ENCODE measurements at places on chromosomes 2 and 18.

DNA sequence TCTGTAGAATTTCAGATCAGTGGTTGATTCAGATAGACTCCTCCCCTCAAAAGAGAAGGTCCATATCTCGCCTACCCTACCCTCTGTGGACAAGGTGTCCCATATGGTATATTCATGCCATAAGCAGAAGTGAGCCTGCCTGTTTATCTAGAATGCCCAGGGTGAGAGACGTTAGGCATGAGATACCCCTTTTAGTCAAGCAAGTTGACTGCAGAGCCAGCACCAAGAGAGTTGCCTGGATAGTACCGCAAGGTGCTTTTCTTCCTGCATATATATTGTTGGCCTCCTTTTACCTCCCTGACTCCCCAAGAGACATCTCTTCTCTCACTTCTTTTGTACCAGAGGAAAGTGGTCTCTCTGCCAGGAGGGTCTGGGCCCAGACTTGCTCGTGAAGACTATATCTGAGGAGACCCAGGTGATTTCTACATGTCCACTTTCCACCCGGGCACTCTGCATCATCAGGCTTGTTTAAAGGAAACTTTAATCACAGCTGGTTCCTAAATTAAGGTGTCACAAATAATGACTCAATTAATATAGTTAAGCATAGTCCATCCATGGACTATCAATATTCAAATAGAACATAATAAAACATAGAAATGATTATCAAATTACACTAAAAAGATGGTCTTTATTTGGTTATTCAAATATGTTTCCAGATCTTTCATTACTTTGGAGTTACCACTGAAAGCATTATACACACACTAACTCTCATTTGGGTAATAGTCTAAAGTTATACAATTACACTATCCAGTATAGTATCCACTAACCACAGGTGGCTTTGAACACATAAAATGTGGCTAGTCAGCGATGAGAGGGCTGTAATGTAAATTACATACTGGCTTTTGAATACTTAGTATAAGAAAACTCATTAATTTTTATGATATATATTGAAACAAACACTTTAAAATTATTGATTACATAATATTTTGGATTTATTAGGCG is 4.1 kb downstream of the ITGA4 start:
- DNase-seq = no peak

GRCh38 chr2:169525434-169525833 is 15.9 kb downstream of the KLHL41 start:
- DNase-seq = no peak

DNA sequence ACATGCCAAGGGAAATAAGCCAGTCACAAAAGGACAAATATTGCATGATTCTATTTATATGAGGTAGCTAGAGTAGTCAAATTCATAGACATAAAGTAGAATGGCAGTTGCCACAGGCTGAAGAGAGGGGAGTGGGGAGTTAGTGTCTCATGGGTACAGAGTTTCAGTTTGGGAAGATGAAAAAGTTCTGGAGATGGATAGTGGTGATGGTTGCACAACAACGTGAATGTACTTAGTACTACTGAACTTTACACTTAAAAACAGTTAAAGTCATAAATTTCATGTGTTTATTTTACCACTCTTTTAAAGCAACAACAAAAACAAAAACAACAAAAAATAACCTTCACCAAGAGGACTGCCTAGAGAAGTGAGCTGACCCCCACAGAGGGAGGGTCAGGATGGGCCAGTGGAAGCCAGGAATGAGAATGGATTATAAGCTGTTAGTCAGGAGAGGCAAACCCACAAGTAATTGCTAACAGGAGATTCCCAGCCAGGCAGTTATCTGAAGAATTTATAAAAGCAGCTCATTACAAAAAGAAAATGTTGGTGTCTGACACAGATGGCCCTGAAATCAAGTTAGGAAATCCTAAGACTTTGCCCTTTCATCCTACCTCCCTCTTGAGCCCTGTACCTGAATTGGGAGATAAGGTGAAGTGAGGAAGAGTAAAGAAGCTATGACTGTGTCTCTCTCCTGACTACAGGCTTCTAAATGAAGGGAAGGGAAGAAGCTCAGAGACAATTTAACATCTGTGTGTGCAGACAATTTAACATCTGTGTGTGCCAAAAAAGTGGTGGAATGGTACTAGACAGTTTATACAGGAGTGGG is 263.4 kb downstream of the PDE11A start:
- no peak for DNase-seq

GRCh38 chr18:74148543-74149070 is 284 bp downstream of the TIMM21 start:
- DNase-seq = no peak

- DNase-seq = no peak
Measured at GRCh38 chr2:193989645-193990044, 1667.4 kb upstream of the SLC39A10 start.

GRCh38 chr18:25279556-25279955 is 72.4 kb downstream of the ZNF521 start:
- no peak for DNase-seq

GRCh38 chr2:241976296-241976695 is 106.8 kb downstream of the RTP5 start:
- DNase-seq = no peak

DNA sequence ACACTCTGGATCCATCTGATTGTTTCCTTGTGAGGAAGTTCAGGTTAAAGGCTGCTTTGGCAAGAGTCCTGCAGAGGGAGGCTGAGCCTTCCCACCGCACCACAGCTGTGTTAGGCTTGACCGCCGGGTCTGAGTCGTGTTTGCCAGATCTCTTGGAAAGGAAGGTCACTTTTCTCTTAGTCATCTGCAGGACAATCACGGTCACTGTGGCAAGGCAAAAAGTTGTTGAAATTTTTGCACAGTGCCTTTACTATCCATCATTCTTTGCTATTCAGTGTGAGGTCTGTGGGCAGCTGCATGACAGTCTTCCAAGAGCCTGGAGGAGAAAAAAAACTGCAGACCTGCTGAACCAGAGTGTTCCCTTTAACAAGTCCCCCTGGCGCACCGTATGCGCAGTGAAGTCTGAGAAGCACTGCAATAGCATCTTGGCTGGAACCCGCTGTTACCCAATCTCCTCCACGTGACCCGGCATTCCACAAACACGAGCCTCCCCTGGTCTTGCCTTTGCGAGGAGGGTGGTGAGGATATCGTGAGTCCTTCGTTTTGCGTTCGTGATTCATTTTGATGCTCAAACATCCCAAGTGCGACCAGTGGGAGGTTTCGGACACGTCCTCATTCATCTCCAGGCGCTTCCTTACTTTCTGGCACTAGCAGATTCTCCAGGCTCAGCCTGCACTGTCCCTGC is 23.0 kb downstream of the BIN1 start:
- no peak for DNase-seq

DNA sequence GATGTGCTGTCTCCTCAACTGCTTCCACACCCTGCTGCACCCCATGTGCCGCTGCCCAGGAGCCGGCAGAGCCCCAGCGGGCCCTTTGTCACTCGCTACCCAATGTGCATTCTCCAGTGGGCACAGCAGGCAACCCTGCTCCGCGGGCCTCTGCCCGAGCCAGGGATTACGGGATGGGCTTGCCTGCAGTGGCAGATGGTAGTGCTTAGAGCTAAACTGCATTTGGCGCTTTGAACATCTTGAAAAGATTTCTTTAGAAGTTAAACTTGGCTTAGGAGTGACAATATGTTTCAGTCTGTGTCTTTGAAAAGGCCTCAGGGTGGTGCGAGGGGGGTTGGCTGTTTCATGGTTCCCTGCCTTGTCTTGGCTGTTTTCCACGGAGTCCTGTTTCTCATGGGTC is 84.0 kb upstream of the BOD1L2 start:
- no peak for DNase-seq

GRCh38 chr2:85811180-85812093 is 57.6 kb downstream of the ATOH8 start:
- no peak for DNase-seq

GRCh38 chr18:54932472-54932871 is 26.8 kb downstream of the CCDC68 start:
- DNase-seq = no peak

GRCh38 chr2:212005085-212005671 is 533.4 kb downstream of the ERBB4 start:
- DNase-seq = no peak

DNA sequence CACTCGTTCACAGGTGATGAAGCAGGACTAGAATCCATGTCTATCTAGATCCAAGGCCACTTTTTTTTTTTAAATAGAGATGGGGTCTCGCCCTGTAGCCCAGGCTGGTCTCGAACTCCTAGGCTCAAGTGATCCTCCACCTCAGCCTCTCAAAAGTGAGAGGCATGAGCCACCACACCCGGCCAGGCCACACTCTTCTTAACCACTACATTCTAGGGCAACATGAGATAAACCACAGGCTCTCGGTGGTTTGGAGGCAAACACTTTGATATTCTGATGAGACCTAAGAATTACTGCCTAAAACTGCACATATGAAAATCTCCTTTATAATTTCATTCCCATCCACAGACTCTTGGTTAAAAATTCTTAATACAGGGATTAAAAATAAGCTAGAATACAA is 51.8 kb downstream of the USP34 start:
- no peak for DNase-seq

- no peak for DNase-seq
Measured at GRCh38 chr2:67839668-67840067, 223.1 kb downstream of the C1D start.

- DNase-seq = no peak
Measured at GRCh38 chr2:107545851-107546250, 280.8 kb upstream of the RGPD4 start.

- DNase-seq = no peak
Measured at GRCh38 chr2:129908721-129909373, 70.6 kb upstream of the RAB6C start.

DNA sequence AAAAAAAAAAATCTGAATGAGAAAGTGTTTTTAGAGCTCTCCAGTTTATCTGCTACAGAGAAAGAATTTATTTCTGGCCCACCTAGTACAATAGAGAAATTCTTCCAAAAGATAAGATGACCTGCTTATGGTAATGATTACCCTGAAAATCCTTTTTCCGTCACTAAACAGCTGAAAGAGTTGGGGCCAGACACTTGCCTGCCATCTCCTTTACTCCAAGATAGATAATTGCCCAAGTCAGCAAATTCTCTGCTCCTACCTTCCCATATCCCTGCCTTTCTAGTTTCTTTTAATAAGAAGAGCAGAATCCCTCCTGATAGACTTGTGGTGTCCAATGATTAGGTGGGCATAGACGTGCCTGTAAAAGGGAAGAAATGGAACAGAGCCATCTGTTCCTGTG is 28.1 kb downstream of the EIF4E2 start:
- no peak for DNase-seq

DNA sequence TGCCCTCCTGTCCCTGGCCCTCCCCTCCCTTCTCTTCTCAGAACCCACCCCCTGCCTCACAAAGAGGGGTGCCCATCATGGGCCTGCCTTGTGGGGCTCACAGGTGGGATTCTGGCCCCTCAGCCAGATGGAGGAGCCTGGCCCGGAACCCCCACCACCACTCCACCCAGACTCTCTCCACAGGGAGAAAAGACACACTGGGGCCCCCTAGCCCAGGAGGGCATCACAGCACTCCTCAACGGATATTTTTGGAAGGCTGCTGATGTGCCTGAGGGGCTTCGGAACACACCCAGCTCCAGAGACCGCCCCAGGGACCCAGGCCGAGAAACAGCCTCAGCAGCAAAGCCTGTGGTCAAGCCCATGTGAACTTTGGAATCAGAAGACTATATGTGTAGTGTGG is 9.9 kb downstream of the KCNIP3 start:
- no peak for DNase-seq

- DNase-seq = no peak
Measured at GRCh38 chr2:164597983-164598382, 23.3 kb downstream of the GRB14 start.

DNA sequence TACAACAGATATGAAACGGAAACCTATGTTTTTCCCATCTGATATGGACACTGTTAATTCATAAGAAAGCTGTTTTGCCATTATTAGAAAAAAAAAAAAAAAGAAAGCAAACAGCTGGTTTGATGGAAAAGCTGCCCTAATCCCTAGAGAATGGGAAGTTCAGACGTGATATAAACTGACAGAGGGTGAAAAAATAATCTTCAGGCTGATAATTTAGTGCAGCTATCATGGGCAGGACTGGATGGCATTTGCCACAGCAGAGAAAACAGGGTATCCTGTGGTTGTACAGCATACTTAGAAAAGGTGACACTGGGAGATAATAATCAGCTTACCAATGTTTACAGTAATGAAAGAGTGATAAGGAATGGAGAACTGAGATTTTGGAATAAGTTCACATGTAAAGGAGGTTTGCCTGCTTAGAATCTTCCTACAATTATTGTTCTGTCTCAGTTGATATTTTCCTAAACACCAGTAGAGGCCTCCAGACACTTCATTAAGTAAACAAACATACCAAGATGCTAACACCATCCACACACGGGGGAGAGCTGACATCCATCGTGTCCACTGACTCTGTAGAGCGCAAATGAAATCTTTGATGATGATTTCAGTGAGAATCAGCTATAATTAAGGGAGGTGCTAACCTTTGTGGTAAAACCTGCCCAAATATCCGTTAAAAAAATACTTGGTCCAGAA is 211.6 kb upstream of the MMADHC start:
- DNase-seq = no peak

DNA sequence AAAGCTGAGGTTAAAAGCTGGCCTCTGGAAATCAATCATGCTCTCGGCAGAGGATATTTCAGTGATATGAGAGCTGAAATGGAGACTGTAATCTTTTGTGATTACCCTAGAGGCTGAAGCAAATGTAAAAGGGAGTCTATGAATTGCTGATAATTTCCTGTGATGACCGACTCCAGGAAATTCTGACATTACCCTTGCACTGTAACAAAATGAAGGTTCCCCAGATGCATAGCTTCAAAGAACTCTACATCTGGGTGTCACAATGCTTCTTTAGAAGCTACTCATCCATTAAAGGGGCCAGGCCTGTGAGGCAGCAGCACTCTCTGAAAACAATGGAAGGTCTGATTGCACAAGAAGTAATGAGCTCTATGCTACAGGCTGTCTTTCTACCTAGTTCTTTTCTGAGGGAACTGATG is 268.2 kb upstream of the SESTD1 start:
- no peak for DNase-seq

DNA sequence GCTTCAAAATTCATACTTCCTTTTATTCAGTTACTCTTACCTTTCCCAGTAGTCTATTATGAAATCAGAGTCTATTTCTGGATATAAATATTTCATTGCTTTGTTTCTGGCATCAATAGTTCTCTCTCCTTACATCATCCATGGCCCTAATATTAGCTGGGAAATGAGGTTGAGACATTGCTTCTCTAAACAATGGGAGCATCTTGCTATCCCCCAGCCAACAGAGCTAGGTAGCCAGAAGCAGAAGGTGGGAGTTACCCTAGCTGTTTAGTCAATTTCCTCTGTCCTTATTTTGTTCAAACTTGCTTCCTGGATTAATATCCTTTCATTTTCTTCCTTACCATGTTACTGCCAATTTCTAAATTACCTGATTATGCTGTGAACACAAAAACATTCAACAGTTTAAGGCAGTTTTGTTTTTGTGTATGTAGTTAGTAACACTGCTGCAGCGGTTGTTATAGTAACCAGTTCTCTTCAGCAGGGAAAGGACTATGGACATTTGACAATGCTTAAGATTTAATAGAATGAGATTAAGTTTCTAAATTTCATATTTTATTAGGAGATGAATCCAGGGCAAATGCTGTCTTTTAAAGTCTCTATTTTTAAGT is 160.5 kb upstream of the KCNJ3 start:
- DNase-seq = no peak

GRCh38 chr2:99420031-99420430 is 69.8 kb downstream of the REV1 start:
- DNase-seq = no peak

- no peak for DNase-seq
Measured at GRCh38 chr2:88331239-88331638, 121.3 kb downstream of the FOXI3 start.

GRCh38 chr2:120597595-120598193 is 138.0 kb upstream of the GLI2 start:
- no peak for DNase-seq

GRCh38 chr2:184174493-184175104 is 423.7 kb upstream of the ZNF804A start:
- DNase-seq = no peak

Data from stimulated activated CD8-positive, alpha-beta memory T cell treated with anti-CD3 and anti-CD28 coated beads, Interleukin-15, amount 100 ng/mL, for 24 hours (primary cell).